ENCODE measurements at places on chromosomes 2 and 18. TPM values are rescaled to one million over a fixed set of nuclear protein-coding genes. Genes with fewer than 3 reads are reported as not detected.

DCDC2C gene
- total RNA-seq, result not detected

UGT1A5 gene
- total RNA-seq, result not detected

CPO gene
- not detected for total RNA-seq

DNA sequence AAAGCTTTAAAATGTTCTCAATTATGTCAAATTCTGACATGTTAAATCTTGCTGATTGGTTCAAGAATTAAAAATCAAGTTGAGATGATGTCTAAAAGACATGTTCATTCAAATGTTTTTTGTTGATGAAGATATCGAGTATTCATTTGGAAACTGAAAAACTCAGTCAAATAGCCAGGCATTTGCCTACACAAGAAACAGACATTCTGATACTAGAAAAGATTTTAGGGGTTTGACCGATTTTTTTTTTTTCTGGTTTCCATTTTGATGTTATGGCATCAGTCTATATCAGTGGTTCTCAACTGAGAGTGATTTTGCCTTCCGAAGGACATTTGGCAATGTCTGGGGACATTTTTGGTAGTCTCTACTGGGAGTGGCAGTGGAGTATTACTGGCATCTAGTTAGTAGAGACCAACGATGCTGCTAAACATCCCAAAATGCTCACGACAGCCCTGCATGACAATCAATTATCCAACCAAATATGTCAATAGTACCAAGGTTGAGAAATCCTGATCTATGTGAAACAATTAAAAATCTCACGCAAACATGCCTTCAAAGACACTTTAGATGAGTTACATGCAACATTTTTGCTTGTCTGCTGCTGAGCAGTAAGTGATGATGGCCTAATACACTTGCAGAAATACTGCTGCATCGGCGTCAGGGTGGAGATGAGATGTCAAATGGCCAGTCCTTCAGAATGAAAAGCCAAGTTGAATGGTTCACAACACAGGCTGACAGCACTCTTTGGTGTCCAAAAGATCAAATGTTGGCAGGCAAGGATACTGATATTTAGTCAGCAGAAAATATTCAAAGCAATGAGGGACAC, 12.5 kb downstream of the RASGRP3 start:
- ATAC-seq, result no peak

All from motor neuron (in vitro differentiated cells).